ENCODE measurements at places on chromosomes 16 and 17. TPM values are rescaled to one million over a fixed set of nuclear protein-coding genes. Genes with fewer than 3 reads are reported as not detected.

- H3K36me3 ChIP-seq = no peaks in the 10 kb centered on the region
- H3K4me1 ChIP-seq = no peaks in the 10 kb centered on the region
- no peak overlapping the region for H3K27ac ChIP-seq
These were observed 2.4 kb downstream of the TANC2 start for GRCh38 chr17:62968445-62968923.

- DNase-seq = no peak
- no peaks in the 10 kb centered on the region for H3K27me3 ChIP-seq
- H3K27ac ChIP-seq = no peak overlapping the region
- no peaks in the 10 kb centered on the region for H3K4me1 ChIP-seq
- no peak overlapping the region for H3K4me3 ChIP-seq
These were observed 41.5 kb upstream of the CBFA2T3 start for GRCh38 chr16:89018282-89019158.

- H3K36me3 ChIP-seq = no peaks in the 10 kb centered on the region
- H3K27ac ChIP-seq = no peak overlapping the region
- H3K27me3 ChIP-seq = no peaks in the 10 kb centered on the region
- H3K4me1 ChIP-seq = no peaks in the 10 kb centered on the region
- no peak for DNase-seq
- H3K4me3 ChIP-seq = no peak overlapping the region
These were observed 173.6 kb downstream of the IRF8 start for GRCh38 chr16:86072328-86073102.

- DNase-seq = no peak
- no peaks in the 10 kb centered on the region for H3K36me3 ChIP-seq
- H3K4me1 ChIP-seq = no peaks in the 10 kb centered on the region
- no peaks in the 10 kb centered on the region for H3K27me3 ChIP-seq
- no peak overlapping the region for H3K4me3 ChIP-seq
These were observed 220.3 kb upstream of the CA10 start for GRCh38 chr17:52378860-52379259.

- H3K27ac ChIP-seq = no peak overlapping the region
- H3K27me3 ChIP-seq = no peaks in the 10 kb centered on the region
- no peak overlapping the region for H3K4me3 ChIP-seq
- DNase-seq = no peak
- peaks cover 5% of the 10 kb centered on the region for H3K4me1 ChIP-seq
These were observed 32.0 kb downstream of the MBTPS1 start for GRCh38 chr16:84084570-84085270.

GRCh38 chr17:65487161-65487560 lies 74.3 kb downstream of the AXIN2 start:
- H3K4me3 ChIP-seq = no peak overlapping the region
- peaks cover 4% of the 10 kb centered on the region for H3K4me1 ChIP-seq
- no peaks in the 10 kb centered on the region for H3K36me3 ChIP-seq
- H3K27me3 ChIP-seq = no peaks in the 10 kb centered on the region

The AHSP gene
- total RNA-seq = not detected

The ATP6V0C gene
- 91.9 TPM for total RNA-seq

The HEATR9 gene
- total RNA-seq = not detected

The GLG1 gene
- total RNA-seq = 77.0 TPM
